ENCODE measurements at places on chromosomes 12 and 14.

DNA sequence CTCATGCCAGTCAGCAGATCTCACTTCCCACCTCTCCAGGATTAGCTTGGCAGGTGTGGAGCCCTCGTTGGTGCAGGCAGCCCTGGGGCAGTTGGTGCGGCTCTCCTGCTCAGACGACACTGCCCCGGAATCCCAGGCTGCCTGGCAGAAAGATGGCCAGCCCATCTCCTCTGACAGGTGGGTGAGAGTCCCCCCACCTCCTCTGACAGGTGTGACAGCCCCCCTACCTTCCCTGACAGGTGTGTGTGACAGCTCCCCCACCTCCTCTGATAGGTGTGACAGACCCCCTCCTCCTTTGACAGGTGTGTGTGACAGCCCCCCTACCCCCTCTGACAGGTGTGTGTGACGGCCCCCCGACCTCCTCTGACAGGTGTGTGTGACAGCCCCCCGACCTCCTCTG is 26.3 kb downstream of the PAPLN start:
- no peak for DNase-seq

- DNase-seq = no peak
Observed at GRCh38 chr12:82695531-82695930, 8.8 kb downstream of the TMTC2 start.

- DNase-seq = no peak
Observed at GRCh38 chr12:66203820-66204219, 14.8 kb downstream of the IRAK3 start.

GRCh38 chr14:93019970-93020369 is 95.8 kb downstream of the ITPK1 start:
- no peak for DNase-seq

- no peak for DNase-seq
Observed at GRCh38 chr14:37708481-37708880, 113.1 kb downstream of the TTC6 start.
